Large intestine (tissue), 12 donors: ENCODE measurements at places on chromosomes 6 and 20. TPM values are rescaled to one million over a fixed set of nuclear protein-coding genes. Genes with fewer than 3 reads are reported as not detected.

DNA sequence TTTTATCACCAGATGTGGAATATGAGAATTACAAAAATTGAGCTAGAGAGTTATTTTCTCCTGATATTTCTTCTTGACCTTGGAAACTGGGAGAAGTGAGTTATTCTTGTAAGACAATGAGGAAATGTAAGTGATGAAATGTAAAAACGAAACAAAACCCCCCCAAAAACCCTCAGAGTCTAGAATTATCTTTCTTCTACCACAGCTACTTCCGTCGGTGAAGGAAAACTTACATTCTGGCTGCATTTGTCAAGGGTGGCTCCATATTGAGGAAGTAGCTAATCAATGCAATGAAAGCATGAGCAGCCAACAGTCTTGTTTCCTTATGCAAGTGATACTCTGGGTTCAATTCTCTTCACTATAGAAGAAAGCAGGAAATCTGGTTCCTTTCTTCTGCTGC, 661.7 kb upstream of the CITED2 start:
- DNase-seq = no peak

GRCh38 chr6:76004202-76004601, 68.3 kb downstream of the IMPG1 start:
- DNase-seq = no peak

DNA sequence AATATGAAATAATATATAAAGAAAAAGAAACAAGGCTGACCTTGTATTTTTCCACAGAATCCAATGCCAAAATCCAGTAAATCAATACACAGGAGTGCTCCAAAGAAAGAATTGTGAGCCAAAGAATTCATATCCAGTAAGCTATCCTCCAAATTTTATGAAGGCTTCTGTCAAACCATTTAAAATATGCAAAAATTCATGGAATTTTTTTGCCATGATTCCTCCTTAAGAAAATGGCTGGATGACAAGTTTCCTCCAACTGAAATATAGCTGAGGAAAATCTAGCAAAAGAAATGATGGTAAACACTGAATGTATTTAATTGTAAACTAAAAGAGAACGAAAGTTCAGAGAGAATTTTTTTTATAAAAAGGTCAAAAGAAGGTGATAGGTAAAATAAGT, 290.3 kb downstream of the UBE3D start:
- no peak for DNase-seq

- no peak for DNase-seq
These were observed 176.3 kb downstream of the JARID2 start for GRCh38 chr6:15421945-15422733.

- DNase-seq = no peak
These were observed 35.2 kb upstream of the EPHA7 start for GRCh38 chr6:93454533-93454932.

GRCh38 chr6:45970326-45970725, 45.3 kb downstream of the CLIC5 start:
- no peak for DNase-seq

GRCh38 chr6:14743144-14743473, 502.8 kb upstream of the JARID2 start:
- DNase-seq = no peak

DNA sequence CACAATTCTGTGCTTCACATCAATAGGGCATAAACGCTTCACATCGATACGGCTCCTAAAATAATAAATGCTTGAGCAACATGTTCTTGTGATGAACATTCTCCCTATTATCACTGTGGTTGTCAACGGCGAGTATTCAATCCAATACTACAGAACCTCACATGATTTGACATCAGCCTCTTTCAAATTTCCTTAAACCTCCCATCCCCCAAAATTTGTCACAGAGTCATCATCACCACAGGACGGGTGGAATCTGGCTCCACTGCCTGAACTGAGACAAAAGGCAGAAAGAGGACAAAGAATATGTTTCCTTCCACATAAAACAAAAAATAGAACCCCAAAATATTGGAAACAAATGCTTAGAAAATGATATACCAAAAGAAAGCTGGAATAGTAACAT, 7.3 kb downstream of the THEMIS start:
- DNase-seq = no peak

DNA sequence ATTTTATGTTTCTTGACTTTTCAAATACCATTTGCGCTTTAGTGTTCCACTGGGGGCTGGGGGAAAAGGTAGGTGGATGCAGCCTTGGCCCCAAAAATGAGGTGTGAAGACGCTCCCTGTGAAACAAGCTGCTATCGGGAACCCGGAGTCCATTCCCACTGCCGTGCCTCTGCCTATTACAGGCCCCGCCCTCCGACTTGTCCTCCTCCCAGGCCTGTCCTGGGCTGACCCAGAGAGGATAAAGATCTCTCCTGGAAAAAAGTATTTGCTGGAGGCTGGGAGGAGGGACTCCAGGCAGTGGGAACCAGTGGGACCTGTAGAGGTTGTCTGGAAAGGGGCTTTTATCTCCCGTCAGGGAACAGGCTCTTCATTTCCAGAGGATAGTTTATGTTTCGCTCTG, 215.0 kb downstream of the SLC24A3 start:
- DNase-seq = no peak

DNA sequence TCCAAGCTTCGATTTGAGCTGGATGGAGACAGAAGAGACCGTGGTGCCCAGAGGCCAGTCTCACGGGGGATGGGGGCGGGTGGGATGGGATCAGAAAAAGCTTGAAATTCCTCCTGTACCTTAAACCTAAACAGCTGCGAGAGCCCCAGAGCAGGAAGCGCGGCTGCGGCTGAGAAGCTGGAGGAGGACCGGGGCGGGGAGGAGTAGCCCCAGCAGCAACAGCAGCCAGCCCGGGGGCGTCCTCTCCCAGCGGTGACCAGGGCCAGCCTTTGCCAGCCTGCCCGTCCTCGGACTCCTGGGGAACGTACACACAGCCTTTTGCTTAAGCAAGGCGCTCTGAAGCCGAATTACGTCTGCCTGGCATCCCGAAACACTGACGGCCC, 17.4 kb upstream of the PRDM13 start:
- no peak for DNase-seq

GRCh38 chr6:6538261-6538660, 50.3 kb upstream of the LY86 start:
- DNase-seq = no peak

- no peak for DNase-seq
These were observed 274.9 kb downstream of the RFPL4B start for GRCh38 chr6:112622036-112622435.

GRCh38 chr6:39933669-39934130, 562 bp downstream of the MOCS1 start:
- DNase-seq = no peak

DNA sequence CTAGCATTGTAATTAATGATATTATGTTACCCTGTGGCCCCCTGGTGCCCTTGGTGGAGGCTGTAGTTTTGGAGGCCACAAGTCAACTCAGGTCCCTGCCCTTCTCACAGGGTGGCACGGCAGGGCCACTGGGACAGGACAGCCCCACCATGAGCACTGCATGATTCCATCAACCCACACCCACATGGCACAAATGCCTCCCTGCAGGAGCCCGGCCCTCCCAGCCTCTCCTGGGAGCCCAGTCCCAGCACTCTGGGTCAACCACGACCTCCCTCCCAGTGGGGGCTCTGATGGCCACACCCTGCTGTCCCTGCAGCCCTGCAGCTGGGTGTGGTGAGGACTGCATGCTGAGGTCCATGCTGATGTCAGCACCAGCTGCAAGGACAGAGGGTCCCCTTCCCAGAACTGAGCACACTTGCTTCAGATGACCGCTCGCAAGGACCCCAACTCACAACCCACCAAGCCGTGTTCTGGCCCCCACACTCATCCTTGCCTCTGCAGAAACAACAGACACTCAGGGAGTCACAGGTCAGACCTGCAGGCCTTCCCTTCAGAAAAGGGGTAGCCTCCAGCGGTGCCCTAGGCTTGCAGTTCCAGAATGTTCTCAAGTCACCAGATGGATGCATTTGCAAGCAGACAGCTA, 15.7 kb upstream of the CST7 start:
- DNase-seq = no peak

DNA sequence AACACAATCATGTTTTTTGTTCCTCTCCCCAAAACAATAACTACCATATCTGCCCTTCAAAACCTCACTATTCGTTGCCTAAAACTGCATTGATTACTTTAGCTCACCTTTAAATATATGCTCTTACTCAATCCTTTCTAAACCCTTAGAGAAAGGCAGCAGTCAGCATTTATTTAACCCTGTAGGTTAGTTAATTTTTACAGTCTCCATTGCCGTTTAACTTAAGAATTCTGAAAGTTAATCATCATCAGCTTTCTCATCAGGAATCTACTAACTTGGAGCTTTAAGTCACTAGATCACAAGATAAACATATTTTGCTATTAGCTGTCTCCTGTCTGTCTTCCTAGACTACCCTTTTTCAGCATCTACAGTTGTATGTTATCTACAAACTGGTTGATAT, 991.9 kb downstream of the EPHA7 start:
- DNase-seq = no peak

- no peak for DNase-seq
These were observed 182.2 kb downstream of the AKAP7 start for GRCh38 chr6:131317516-131317915.

DNA sequence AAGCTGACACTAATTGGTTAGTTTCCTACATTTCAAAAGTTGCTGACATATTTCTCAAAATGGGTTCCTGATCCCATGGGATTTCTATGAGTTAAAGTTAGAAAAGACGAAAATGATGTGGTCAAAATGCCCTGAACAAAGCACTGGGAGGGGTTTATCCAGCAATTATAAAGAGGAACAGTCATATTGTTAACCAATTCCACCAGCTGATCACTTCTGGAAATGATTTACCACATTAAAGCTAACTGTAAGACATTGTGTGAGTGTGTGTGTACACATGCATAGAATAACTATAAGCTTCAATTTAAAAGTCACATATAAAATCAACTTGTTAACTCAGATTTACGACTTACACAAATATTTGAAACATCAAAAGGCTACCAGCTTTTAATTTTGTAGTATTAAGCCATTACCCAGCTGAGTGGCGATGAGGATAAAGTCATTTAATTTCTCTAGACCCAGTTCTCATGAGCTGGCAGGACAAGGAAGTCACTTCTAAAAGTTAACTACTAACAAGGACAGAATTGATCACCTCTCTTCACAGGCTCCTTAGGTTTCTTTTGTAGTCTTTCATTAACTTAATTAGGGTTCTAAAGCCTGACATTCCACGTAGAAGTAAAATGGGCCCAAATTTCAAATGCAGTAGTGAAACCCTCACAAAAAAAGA, 40.4 kb downstream of the MAN1A1 start:
- DNase-seq = no peak

DNA sequence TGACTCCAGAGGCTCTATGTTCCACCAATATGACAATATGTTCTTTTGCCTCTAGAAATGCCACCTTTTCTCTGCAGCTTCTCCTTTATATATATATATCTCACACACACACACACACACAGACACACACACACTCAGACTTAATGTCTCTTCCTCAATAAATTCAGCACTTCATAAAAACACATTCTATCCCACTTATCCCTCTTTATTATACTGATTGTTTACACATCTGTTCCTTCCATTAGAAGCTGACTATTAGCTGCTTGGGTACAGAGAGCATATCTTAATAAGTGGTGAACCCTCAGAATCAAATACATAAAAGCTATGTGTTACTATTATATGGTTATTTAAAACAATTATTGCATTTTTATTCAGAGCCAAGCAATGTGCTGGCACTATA, 23.3 kb downstream of the NRSN1 start:
- DNase-seq = no peak

- no peak for DNase-seq
These were observed 99.9 kb downstream of the BANF2 start for GRCh38 chr20:17799575-17800227.

GRCh38 chr6:72286911-72287311, 335.0 kb upstream of the KCNQ5 start:
- no peak for DNase-seq

- DNase-seq = no peak
These were observed 287.6 kb downstream of the PHF3 start for GRCh38 chr6:63923139-63923739.

GRCh38 chr6:53300656-53301551, 47.8 kb downstream of the ELOVL5 start:
- DNase-seq = peak; percentile 33

DNA sequence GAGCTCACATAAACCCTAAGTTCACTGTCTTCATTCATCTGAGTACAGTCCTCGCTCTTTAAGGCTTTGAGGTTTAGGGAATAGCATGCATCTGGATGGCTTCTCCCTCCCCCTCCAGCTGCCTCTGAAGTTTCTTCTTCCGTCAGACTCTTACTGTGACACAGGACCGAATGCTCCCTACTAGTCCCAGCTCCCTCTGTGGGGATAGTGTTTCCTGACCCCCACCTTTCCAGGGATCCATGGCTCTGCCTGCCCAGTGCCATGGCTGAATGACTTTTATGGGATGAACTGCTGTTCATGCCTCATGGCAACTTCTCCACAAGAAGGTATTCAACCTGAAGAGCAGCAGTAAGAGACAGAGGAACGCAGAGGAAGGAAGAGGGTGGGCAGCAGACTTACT, 79.8 kb upstream of the EMILIN3 start:
- no peak for DNase-seq

- peak; percentile 11 for DNase-seq
These were observed 5.3 kb upstream of the FUCA2 start for GRCh38 chr6:143516690-143517446.

- no peak for DNase-seq
These were observed 52.8 kb downstream of the RIPOR2 start for GRCh38 chr6:24882835-24883555.

GRCh38 chr20:7996898-7997297, 22.7 kb downstream of the TMX4 start:
- DNase-seq = no peak

DNA sequence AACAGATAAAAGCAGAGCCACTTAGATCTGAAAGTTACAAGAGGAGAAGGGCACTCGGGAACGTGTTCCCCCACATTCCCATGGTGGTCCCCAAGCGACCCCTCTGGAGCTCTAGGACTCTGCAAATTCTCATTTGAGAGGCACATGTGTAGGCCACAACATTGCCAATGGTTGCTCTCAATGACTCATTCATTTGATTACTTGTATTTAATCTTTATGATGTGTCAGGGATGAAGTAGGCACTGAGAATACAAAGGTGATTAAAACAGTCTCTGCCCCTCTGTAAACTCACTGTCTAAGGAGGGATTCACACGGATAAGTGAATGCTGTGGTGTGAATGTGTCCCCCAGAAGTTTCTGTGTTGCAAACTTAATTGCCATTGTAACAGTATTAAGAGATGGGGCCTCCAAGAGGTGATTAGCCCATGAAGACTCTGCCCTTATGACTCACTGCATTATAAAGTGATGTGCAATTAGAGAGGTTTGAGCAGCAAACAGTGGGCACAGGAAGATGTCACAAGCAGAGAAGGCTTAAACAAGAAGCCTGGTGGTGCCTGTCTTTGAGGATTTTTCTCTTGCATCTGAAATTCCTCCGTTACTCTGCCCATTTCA, 34.0 kb upstream of the TRAM2 start:
- peak; percentile 95 for DNase-seq

The LAMA5 gene
- 92.1 TPM for polyA plus RNA-seq

The BPI gene
- polyA plus RNA-seq = 0.21 TPM

The CALHM6 gene
- polyA plus RNA-seq = 7.8 TPM

The NRN1 gene
- polyA plus RNA-seq = 4.0 TPM

The SULF2 gene
- polyA plus RNA-seq = 51.7 TPM

The EYS gene
- 0.76 TPM for polyA plus RNA-seq

The DUSP15 gene
- polyA plus RNA-seq = 11.2 TPM

The HUS1B gene
- polyA plus RNA-seq = 0.34 TPM

The LZTS3 gene
- 17.1 TPM for polyA plus RNA-seq

The PTPRT gene
- 0.78 TPM for polyA plus RNA-seq

The RIMS4 gene
- polyA plus RNA-seq = 4.1 TPM

The SLC17A4 gene
- polyA plus RNA-seq = 31.2 TPM

The TFAP2D gene
- polyA plus RNA-seq = not detected

The BTBD3 gene
- 51.0 TPM for polyA plus RNA-seq

The PNPLA1 gene
- 3.3 TPM for polyA plus RNA-seq

The TTK gene
- polyA plus RNA-seq = 9.1 TPM

The DPPA5 gene
- polyA plus RNA-seq = not detected
